Islet precursor cell (in vitro differentiated cells): ENCODE measurements at places on chromosomes 2 and 18.

- peak; percentile 74 for DNase-seq
Measured at GRCh38 chr2:10534514-10535250, 86.6 kb upstream of the ODC1 start.

GRCh38 chr18:60506682-60507081, 134.1 kb upstream of the MC4R start:
- no peak for DNase-seq

DNA sequence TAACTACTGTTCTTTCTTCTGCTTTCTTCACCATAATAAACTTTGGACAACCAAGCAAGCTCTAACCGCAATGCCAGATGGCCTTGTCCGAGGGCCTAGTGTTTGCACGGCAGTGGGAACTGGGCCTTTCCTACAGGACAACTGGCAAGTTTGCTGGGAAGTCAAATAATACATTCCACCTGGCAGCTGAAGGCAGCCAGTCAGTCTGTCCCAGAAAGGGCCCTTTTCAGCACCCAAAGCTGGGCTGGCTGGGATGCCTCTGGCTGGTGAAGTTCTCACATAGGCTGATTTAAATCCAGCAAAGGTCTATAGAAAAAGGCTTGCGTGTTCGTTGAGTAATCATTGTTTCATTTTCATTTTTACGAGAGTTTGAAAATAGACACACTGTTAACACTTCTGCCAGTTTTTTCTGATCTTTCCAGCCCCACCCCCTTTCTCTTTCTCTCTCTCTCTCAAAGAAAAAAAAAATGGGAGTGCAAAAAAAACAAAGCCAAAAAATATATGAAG, 110.0 kb upstream of the EPAS1 start:
- DNase-seq: no peak

GRCh38 chr2:80035749-80036285, 268.7 kb downstream of the LRRTM1 start:
- no peak for DNase-seq

DNA sequence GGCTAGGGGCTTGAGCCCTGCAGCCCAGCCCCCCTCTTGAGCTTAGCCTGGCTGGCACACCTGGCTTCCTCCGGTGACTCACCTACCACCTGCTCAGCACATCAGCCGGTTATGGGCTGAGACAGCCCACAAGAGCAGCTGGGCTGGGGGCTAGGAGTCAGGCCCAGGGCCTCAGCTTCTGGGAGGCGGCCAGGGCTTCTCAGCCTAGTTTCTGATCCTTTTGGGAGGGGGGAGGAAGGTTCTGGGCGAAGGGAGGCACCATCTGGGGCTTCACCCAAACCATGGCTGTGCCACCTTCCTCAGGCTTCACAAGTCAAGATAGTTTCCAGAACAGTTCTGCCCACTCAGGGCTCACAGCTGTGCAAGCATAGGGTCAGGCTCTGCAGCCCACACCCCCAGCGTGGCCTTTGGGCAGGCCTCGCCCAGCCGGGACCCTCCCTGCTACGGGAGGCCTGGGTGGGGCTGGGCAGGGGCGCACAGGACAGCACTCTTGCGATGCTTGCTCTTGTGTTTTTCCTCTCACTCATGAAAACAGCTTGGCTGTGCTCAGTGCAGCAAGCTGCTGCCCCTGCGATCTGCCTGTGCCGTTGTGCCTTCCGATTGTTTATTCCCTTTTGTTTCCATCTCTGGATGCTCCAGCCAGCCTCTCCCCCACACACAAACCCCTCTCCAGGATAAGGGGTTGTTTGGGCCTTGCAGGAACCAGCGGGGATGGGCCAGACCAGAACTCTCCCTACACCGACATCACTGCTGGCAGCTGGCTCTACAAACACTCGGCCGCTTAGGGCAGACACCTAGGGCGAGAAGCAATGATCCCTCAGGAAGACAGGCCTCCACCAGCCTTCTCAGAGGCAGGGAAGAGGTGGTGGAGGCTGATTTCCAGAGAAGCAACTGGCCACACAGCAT, 26.1 kb upstream of the SEMA4C start:
- peak; percentile 79 for DNase-seq

DNA sequence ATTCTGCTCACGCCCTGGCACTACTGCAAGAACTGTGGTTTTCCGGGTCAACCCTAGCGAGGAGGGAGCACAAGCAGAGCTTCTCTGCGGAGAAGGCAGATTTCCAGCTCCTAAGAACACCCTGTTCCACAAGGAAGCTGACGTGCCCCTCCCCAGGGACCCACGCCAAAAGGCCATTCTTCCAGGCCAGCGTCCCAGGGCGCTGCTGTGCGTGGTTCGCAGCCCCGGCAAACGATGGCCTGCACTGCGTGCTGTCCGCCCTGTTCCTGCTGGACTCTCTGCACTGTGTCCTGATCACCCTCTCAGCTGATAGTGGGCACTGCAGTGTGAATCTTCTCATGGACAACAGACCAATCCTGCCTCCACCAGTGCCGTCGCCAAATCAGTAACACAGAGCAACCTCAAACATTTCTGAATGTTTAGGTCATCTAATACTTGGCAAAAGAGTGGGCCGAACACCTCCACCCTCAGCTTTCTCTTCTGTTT, 49.1 kb downstream of the ADI1 start:
- no peak for DNase-seq

DNA sequence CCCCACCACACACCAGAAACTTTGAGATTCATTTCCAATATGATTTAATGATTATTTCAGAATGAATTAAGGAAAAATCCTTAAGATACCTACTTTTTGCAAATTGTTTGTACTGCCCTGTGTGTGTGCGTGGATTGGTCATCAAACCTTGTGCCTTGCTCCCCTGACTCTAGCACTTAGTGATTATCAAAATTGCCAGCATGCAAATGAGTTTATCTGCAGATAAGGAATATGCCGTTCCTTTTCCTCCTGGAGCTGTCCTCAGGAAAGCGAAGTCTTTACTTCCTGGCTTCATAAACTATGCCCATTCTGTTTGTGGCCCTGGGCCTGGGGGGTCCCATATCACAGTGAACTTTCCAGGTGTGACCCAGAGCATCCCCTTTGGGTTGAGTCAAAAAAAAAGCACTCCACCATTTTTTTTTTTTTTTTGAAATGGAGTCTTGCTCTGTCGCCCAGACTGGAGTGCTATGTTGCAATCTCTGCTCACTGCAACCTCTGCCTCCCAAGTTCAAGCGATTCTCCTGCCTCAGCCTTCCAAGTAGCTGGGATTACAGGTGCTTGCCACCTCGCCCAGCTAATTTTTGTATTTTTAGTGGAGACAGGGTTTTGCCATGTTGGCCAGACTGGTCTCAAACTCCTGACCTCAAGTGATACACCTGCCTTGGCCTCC, 11.4 kb downstream of the CHMP1B start:
- peak; percentile 18 for DNase-seq

GRCh38 chr2:26670171-26670570, 22.4 kb upstream of the KCNK3 start:
- peak; percentile 46 for DNase-seq

DNA sequence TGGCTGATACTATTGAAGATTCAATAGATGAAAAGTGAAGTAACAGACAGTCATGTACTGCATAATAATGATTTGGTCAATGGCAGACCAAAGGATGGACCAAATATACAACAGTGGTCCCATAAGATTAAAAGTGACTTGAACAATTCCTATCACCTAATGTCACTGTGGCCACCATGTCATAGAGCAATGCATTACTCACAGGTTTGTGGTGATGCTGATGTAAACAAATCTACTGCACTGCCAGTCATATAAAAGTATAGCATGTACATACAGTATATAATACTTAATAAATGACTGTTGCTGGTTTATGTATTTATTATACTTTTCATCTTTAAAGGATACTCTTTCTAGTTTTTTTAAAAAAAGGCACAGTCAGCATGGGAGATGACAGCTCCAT, 99.9 kb downstream of the USP34 start:
- DNase-seq: no peak

DNA sequence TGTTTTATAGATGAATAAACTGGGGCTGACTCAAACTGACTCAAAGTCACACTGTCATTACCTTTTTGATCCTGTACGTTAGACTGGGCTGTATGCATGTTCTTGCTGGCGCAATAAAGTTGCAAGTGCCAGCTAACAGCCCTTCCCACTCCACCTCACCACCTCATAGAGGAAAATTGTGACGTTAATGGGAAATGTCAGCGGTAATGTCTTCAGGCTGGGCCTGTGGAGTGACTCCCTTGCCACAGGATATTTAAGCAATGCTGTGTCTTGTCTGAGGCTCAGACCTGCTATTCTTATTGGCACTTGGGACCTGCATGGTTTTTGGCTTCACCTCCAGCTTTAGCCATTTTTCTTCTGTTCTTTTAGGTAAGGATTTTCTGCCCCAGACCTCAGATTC, 25.2 kb upstream of the CASP10 start:
- DNase-seq: no peak

DNA sequence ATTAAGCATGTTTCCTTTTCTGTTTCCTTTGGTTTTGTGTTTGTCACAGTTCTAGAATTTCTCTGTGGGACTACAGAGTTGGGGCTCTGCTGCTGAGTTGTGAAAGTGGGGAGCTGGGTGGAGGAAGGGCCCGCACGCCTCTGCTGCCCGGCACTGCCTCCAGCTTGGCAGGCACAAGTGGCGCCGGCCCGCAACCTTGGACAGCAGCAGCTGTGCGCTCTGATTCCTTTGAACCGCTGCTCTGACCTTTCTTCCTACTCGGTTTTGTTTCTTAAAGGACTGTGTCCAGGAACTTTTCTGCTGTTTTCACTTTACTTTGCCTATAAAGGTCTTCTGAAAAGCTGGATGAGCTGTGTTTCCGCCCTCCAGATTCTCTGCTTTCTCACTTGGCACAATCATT, 137.6 kb upstream of the ALPP start:
- peak; percentile 41 for DNase-seq

GRCh38 chr18:73896685-73897084, 250.9 kb downstream of the FBXO15 start:
- no peak for DNase-seq

GRCh38 chr2:27946530-27947060, 56.1 kb downstream of the BABAM2 start:
- no peak for DNase-seq

GRCh38 chr18:77065221-77065981, 67.2 kb downstream of the MBP start:
- DNase-seq: no peak

GRCh38 chr18:4672162-4672561, 217.1 kb upstream of the DLGAP1 start:
- no peak for DNase-seq

DNA sequence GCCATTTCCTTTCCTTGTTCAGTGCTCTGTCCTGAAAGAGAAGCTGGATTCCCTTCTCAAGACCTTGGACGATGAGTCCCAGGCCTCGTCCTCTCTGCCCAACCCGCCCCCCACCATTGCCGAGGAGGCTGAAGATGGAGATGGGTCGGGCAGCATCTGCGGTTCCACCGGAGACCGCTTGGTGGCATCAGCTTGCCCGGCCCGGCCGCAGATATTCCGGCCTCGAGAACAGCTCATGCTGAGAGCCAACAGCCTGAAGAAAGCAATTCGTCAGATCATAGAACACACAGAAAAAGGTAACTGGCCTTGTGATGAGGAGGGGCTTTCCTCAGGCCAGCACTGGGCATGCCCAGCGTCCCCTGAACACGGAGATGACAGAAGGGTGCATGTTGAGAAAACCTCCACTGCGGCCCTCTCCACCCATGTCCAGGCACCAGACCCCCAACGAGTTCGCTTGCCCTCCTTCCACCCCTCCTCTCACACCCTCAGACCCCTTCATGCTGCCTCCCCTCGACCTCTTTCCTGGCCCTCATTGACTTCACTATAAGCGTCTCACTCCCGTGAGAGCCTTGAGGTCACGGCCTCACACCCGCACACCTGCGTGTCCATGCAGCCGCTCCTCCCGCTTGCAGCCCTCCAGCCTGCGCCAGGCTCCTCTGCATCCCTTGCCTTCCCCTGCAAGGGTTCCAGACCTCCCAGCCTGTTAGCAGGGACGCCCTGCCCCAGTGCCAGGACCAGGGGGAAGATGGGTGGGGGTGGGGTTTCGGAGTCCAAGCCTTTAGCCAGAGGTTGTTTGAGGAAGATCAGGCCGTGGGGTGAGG, 95.0 kb downstream of the DGKD start:
- DNase-seq: peak; percentile 73

- no peak for DNase-seq
Measured at GRCh38 chr2:45435316-45435715, 175.8 kb downstream of the SRBD1 start.

DNA sequence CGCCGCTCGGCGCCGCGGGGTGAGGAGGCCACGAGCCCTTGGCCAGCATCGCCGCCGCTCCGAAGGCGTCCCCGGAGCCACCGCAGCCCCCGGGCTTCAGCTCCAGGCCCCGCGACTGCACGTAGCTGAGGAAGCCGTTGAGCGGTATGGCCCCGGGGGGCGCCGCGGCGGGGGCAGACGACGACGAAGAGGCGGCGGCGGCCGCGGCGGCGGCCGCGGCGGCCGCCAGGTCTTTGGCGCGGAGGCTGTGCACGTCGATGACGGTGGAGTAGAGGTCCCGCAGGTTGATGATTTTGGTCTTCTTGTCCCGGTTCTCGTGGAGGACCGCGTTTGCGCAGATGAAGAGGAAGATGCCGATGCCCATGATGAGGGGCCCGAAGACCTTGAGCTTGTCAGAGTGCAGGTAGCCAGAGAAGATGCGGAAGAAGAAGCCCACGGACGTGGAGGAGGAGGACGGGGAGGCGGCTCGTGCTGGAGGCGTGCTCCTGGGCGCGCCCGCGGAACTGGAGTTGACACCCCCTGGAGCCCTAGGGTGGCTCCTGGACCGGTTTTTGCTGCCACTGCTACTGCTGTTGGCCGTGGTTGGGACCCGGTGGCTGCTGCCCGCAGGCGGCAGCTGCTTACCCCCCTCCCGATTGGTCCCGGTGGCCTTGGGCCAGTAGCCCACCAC, 4.0 kb downstream of the TMEM200C start:
- no peak for DNase-seq

DNA sequence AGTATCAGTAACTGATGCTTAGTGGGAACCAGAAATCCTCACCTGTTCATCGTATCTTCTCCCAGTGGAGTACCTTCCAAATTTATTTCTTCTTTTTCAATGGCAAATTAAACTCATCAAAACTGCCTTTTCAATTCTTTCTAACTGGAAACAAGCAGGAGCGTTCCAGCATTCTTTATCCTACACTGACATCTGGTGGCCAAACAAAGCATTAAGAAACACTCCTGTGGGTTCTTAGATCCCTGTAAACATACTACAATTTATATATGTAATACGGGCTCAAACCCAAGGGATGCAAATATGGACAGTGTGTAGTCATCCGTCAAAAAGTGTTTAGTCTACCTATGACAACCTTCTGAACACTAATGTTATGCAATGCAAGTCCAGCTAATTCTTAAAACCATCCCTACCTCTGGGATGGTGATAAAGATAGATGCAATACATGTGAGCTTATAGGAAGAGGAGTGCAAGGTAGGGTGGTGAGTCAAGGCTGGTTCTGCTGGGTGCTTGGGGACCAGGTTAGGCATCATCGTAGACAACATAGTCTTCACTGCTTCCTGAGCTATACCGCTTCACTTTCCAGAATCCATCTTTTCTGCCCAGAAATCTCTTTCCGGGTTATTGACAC, 375.0 kb downstream of the CTNNA2 start:
- no peak for DNase-seq
